ENCODE measurements at places on chromosomes 2 and 18.

DNA sequence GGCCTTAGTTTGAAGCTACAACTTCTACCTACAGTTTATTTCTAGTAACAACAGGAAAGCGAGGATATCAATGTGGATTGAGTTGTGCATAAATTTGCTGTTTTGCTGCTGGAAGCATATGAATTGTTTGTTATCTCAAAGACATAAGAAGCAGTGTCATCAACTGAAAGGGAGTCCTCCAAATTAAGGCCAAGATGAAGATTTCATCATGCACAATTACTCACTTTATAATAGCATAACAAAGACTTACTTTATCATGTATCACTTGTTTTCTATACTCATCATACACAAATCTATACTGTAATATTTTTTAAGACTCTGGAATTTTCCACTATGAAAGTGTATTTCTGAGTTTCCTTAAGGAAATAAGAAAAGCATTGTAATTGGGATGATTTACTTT, 136.1 kb upstream of the FANCL start:
- no peak for DNase-seq

DNA sequence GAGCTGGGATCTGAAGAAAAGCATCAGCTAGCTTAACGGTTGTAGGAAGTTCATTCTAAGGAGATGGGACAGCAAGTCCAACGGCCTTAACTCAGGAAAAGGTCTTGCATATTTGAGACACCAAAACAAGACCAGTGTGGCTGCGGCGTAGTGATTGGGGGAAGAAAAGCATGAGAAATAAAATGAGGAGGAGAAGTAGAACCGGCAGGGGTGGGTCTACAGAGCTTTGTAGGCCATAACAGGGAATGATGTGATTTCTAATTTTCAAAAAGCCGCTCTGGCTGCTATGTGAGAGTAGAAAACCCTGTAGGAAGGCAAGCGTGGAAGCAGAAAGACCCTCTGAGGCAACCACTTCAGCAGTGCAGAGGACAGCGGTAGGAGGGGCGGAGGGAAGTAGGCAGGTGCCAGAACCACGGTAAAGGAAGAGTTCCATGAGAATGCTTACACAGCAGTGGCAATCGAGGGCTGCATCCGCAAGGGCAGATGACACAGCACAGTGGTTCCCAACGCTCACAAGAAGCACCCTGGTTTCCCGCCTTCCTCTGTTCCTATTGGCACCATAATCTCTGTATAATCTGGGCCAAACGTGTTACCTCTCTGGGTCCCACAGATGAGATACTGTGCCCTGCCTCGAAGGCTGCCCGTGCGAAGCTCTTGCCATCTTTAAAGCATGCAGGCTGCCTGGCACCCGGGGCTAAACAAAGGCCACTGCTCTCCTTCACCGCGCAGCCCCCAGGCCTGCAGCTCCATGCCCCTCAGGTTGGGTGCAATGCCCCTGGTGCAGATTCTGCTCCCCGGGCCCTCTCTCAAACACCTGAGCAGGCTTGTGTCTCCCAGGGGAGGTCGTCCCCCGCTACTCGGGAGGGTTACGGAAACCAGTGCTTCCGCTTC, 795 bp downstream of the ANKRD39 start:
- no peak for DNase-seq

GRCh38 chr2:10941383-10941782, 29.6 kb downstream of the KCNF1 start:
- no peak for DNase-seq

GRCh38 chr2:99854236-99854852, 288.0 kb downstream of the AFF3 start:
- no peak for DNase-seq

- DNase-seq, result no peak
Observed at GRCh38 chr2:85245891-85246290, 81.9 kb downstream of the TGOLN2 start.

DNA sequence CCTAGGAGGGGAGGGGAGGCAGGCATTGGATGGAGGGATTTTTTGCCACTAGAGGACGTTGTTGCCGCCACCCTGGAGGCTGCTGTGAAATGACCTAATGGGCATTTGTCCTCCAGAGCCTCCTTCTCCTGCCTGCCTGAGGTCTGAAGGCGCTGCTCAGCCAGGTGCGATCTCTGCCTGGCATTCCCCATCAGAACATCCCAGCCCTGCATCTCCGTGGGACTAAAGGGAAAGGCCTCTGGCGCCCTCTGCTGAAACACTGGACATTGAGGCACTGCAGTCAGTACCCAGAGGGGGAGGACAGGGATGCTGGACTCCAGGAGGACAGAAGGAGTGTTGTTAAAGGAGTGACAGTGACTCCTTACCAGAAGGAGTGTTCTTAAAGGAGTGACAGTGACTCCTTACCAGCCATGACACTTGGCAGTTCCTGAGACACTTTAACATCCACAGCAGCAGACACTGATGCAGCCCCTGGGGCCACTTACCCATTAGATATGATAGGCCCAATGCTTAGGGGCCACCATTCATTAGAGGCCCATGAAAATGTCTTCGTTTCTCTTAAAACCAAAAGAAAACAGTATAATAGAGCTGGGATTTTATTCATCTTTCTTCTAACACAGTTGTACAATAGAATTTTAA, 17.0 kb downstream of the THNSL2 start:
- DNase-seq, result no peak
